ENCODE measurements at places on chromosomes 12 and 14.

DNA sequence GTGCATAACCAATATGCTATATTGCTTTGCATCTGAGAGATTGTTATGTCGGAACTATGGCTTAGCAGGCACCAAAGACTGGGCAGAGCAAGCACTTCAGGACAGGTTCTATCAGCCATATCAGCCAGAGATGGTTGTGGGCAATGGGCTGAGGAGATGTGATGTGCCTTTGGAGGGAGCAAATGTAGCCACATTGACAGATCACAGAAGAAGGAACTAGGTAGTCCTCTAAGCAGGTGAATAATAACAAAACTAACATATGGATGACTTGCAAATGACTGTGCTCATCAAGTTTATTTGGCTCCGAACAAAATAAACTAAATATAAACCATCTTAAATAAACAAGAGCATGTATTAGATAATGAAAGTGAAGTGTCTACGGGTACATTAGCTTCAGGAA, 291.7 kb downstream of the RMST start:
- no peak for DNase-seq

DNA sequence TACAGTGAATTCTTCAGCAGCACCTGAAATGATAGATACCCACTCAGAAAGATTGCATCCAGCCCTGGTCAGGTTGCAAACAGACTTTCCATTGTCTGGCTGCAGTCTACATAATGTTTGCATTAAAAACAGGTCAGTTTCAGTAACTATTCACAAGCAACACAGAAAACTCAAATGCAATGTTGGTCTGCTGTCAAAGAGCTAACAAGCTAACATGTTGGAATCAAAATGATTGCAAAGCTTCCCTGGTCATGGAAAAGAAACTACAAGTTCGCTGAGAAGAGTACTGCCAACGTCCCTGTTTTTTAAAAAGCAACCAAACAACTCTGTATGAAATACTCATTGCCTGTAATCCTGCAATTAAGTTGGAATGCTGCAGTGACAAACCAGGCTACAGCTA, 374.7 kb downstream of the ADAMTS20 start:
- DNase-seq, result no peak

DNA sequence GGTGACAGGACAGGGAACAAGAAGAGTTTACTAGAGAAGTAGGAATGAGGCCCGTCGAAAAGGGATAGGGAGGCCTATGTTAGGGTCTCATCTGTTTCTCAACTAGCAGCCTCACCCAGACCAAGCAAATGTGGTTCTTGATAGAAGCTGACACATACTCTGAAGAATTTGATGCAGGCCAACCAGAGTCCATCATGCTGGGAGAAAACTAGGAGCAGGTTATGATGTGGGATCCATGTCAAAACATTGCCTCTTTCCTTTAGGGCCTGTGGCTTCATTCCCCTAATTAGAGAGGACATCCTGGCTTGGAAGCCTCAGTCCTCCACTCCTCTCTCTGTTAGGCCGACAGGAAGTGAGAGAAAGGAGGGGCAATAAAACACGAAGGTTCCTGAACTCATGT, 122.8 kb downstream of the NTF3 start:
- DNase-seq, result no peak

DNA sequence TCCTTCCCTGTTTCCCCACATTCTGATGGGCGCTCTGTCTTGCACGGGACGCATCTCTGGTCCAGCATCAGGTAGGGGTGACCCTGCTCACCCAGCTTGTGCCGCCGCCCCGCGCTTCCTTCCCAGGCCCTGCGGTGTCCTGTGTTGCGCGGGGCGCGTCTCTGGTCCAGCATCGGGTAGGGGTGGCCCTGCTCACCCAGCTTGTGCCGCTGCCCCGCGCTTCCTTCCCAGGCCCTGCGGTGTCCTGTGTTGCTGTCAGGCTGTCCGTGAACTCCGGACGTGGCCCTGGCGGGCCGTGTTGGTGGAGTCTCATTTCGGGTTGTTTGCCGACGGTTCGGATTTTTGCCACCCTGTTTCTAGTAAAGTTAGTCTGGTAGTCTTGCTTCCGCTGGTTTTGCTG, 6.8 kb downstream of the FBRSL1 start:
- no peak for DNase-seq

- DNase-seq, result no peak
Observed at GRCh38 chr12:53170876-53171724, 9.4 kb upstream of the ZNF740 start.

GRCh38 chr14:77622366-77622961, 6.0 kb upstream of the SPTLC2 start:
- no peak for DNase-seq

Measured in H1 (cell line).